Left hindlimb (tissue), 1 donor: ENCODE measurements at places on chromosomes 5 and 9.
A peak's percentile ranks its signal among the peaks of the same experiment; 100 is the strongest.

DNA sequence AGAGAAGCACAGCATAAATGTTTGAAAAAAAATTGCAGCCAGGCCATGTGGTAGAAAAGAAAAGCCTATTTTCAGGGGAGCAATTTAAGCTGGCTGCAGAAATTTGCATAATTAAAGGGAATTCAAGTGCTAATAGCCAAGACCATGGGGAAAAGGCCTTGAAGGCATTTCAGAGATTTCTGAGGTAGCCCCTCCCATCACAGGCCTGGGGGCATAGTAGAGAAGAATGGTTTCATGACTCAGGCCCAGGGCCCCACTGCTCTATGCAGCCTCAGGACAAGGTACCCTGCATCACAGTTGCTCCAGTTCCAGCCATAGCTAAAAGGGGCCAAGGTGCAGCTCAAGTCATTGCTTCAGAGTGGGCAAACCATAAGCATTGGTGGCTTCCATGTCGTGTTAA is 1416.0 kb downstream of the EFNA5 start:
- no peak for DNase-seq

DNA sequence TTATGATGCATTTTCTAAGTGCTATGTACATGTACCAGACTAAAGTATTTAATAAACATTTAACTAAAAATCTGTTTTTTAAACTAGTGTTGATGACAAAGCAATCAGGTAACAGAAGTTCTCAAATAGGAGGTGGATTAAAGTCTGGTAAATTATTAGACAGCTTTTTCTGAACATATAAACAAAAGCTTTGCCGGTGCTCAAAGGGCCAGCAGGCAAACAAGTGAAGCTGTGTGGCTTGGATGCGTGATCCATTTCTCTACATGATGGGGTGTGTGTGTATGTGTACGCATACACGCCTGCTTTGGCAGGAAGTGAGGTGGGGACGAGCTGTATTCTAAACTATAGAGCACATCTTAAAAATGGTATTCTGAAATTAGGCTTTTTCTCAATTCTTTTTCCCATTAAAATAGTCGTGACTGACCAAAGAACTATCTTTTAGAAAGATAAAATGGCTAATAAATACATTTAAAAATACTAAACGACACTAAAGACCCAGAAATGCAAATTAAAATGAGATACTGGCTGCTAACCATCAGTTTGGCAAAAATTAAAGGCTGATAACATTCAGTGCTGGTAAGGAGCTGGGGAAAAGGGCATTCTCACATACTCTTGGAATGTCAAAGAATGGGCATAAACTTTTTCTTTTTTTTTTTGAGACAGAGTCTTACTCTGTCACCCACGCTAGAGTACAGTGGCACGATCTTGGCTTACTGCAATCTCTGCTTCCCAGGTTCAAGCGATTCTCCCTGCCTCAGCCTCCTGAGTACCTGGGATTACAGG is 174.0 kb downstream of the MAPKAP1 start:
- DNase-seq, result no peak

- peak; percentile 74 for DNase-seq
These were observed 134.1 kb downstream of the NUDT12 start for GRCh38 chr5:103428411-103428871.

DNA sequence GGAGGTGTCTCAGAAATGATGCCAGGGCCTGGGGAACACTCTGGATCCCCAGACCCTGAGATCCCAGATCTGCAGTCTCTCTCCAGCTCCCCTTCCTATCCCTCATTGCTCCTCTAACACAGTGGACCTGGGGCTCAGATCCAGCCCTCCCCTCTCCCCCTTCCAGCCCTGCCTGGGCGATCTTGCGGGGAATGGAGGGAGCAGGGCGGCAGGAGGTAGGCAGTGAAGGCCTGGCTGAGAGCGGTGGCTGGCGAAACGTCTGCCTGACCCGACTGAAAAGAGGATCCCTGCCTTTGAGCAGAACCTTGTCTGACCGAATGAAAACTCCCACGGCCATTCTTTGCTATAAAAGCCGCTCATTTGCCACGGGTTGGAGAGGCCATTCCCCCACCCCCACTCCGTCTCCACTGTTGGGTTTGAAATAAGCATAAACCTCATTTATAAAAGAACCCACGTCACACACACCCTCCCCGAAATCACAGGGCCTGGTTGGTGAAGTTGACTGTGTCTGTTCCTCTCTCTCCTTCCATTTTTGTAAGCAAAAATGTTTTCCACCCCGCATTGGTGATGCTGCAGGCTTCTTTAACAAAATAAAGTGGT is 8.8 kb downstream of the MSX2 start:
- DNase-seq, result no peak

DNA sequence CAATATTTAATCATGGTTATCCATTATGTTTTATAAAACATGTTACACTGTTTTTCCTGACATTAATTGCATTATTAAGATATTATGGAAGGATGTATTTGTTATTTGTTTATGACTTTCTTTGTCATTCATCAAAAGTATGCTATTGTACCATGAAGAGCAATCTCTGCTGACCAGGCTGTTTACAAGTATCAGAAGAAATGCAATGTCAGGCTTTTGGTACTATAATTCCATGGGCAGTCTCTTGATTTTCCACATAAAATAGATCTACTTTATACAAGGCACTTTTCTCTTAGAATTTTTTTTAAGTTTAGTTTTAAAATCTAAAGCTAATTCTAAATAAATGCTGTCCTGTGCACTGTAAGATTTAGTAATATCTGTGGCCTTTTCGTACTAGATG is 196.6 kb downstream of the COX7C start:
- no peak for DNase-seq

DNA sequence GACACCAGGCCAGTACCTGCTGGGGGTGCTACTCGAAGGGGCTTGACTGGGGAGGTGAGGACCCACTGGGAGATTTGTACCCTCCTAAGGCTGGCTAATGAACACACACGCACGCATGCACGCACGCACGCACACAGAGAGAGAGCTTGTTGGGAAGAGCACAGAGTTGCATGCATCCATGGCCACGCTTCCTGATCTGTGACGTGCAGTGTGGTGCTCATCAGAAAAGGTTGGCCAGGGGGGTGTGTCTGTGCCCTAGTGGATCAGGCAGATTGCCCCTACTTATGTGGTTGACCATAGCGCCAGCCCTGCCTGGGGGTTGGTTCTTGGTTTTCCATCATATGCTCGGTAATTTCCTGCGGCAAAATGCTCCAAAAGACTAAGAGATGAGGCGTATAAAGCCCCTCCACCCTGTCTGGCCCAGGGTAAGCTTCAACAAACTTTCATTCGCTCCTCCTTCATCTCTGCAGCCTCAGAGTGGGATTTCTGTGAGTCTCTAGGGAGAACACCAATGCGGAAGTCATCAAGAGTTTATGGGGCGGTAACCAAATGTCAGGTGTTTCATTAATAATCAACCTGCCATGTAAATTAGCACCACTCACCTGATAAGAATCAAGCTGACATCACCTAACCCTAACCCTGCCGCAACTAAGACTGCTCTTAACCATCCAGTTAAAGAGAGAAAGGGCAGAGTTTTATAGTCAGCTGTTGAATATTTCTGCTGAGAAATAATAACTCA is 8.0 kb upstream of the GFI1B start:
- no peak for DNase-seq

- no peak for DNase-seq
These were observed 189.9 kb upstream of the VCAN start for GRCh38 chr5:83281658-83282057.

- DNase-seq, result no peak
These were observed 162.5 kb upstream of the SMIM23 start for GRCh38 chr5:171623107-171623506.

- DNase-seq, result no peak
These were observed 184.7 kb upstream of the PPP1R26 start for GRCh38 chr9:135294836-135295235.

DNA sequence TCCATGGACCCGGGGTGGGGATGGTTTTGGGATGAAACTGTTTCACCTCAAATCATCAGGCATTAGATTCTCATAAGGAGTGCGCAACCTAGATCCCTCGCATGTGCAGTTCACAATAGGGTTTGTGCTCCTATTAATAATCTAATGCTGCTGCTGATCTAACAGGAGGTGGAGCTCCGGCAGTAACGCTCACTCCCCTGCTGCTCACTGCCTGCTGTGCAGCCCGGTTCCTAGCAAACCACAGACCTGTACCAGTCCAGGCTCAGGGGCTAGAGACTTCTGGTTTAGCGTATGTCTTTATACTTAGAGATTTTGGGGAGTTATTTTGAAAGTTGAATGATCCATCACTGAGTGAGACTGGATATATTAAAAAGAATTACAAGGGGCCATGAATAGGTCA is 50.2 kb downstream of the RICTOR start:
- no peak for DNase-seq

DNA sequence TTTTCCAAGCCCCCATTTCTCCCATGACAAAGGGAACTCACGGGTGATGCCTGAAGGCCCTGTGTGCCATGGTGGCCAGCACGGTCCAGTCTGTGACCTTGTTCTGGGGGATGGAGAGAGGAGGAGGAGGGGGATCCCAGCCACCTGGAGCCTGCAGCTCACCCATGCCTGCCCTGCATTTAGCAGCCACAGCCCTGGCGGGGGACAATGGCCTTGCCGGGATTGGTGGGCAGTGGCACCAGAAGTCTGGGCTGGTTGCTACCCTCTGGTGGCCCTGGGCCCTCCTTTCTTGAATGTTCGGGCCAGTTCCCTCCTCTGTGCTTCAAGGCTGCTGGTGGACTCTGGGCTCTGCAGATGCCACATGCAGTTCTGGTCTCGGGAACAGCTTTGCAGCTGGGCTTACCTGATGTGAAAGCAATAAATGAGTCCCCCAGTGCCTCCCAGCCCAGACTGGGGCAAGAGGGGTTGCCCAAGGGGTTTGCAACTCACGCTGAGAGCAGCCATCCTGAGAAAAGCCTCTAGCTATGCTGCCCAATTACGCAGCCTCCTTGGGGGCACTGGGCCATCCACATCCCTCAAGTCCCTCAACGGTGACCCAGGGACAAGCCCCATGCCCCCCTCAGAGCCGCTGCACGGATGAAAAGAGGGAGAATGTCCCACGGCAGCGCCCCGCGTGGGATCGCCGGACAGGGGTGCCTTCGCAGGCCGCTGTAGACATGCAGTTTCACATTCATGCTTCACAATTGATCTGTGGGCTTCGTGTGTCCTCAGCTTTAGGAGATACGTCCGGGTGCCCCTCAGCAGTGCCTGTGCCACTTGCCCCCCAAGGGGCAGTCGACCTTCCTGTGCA is 49.2 kb upstream of the FCN1 start:
- DNase-seq, result peak; percentile 19

DNA sequence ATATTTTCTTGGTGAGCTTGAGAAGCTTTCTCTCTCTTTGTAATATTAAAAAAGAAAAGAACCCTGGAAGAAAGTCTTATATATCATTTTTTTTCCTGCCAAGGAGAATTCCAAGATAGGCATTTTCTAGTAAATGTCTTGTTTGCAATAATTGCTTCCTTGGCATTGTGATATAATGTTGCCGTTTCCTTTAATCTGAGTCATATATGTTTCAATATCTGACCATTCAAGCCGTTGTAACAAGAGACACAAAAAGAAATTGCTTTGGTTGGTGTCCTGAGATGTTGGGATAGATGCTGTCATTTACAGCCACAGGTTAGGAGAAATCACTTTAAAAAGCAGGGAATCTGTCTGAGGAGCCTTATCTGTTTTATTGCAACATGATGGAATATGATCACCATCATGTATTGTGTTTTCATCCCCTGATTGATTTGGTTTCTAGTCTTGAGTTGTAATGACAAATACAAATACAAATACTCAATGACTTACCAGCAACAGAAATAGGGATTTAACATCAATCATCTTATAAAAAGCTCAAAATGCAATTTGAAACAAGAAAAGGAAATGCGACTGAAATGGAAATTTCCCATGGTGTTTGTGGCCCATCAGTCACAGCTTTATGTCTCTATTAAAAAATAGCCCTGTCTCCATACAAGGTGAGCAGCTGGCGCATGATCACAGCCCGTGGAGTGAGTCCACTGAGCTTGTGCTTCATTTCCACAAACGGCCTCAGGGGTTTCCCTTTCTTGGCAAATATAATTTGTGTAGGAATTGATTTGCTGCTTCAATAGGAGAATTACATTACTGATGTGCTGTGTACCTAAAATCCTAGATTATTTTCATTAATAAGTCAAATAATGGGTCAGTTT is 250.1 kb upstream of the TRPC7 start:
- no peak for DNase-seq

GRCh38 chr9:107020040-107020530 is 157.1 kb downstream of the ZNF462 start:
- DNase-seq, result peak; percentile 59

GRCh38 chr5:172078726-172079345 is 72.4 kb upstream of the FBXW11 start:
- DNase-seq, result no peak

- no peak for DNase-seq
These were observed 568.0 kb upstream of the KLF4 start for GRCh38 chr9:108057421-108058134.

DNA sequence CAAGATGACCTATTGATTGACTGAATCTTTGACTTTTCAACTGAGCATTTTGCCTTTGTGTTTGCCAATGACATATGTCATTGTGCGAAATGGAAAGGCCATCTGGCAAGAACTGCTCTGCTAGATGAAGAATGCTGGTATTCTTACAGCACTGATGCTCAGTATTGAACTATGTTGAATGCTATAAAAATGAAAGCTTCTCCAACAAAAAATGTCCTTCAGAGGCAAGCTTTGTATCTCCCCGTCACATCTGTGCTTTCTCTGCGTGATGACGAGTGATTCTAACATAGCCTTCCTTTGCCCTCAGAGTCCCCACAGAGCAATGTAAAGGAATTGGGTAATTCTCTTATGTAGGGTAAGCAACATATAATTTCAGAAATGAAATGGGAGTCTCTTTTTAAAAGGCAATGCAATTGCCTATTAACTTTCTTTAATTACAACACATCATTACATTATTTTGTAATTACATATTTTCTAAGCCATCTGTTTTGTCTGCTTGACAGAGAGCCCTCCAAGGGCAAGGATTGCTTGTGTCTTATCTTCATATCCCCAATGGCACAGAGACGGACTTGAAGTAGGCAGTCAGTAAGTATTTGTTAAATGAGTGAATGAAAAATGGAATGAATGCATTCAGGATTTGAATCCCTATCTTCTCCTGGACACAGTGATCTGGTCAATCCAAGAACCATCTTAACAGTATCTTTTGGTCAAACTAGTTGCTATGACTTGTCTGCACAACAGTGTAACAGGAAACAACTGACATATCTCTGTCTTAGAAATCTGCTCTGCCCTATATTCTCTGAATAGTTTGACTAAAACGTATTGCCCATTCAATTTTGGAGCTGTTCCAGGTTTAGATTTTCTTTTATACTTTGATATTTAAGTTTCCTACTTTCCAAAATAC is 46.1 kb downstream of the ENC1 start:
- no peak for DNase-seq

DNA sequence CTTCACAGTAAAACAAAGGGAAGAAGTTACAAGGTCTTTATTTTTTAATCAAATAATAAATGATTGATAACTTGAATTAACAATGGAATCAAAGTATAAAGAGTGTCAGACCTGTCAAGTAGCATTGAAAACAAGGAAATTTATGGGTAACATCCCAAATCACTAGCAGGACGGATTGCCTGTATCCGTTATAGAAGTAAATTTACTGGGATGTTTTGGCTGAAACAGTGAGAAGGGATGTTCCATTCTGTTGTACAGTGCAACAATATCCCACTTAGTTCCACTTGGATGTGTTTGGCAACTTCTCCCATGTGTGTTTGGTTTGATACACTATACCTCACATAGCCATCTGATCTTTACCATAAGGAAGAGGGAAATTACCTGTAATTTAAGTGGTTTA is 421.0 kb upstream of the CHD1 start:
- DNase-seq, result no peak
